ENCODE measurements at places on chromosomes 2 and 18. TPM values are rescaled to one million over a fixed set of nuclear protein-coding genes. Genes with fewer than 3 reads are reported as not detected.

Gene DNAJC5G
- 1.5 TPM for total RNA-seq

Gene CPLX4
- total RNA-seq, result not detected

Gene VAMP5
- total RNA-seq, result 42.5 TPM

Gene BCL11A
- total RNA-seq, result 48.4 TPM

Gene MARCHF4
- total RNA-seq, result not detected

Gene SERPINB3
- 464 TPM for total RNA-seq

Gene C2orf15
- total RNA-seq, result not detected

Gene GALM
- total RNA-seq, result 16.9 TPM

Gene RUFY4
- total RNA-seq, result not detected

Gene GAREM2
- 4.4 TPM for total RNA-seq

Gene DYNC1I2
- total RNA-seq, result 92.1 TPM

Gene PAIP2B
- 7.6 TPM for total RNA-seq

Gene C2orf78
- total RNA-seq, result not detected

Gene ROCK2
- total RNA-seq, result 49.4 TPM

Gene ARHGEF33
- total RNA-seq, result 0.74 TPM

Gene TBR1
- total RNA-seq, result not detected

Gene HOXD13
- total RNA-seq, result 15.7 TPM

Gene MATN3
- total RNA-seq, result 3.9 TPM

Gene BOLL
- not detected for total RNA-seq

Gene EMILIN1
- total RNA-seq, result 100 TPM

Gene PSTPIP2
- total RNA-seq, result 9.1 TPM

Gene COLEC11
- total RNA-seq, result not detected

Gene GREB1L
- 0.98 TPM for total RNA-seq

Gene DUSP2
- 14.0 TPM for total RNA-seq

Gene IL18RAP
- total RNA-seq, result 5.9 TPM

Gene PKDCC
- total RNA-seq, result 146 TPM

Gene CD8A
- total RNA-seq, result 6.9 TPM

Gene ERICH2
- not detected for total RNA-seq

Gene SYT4
- total RNA-seq, result 4.7 TPM

Gene NTSR2
- not detected for total RNA-seq

Gene POLR1A
- 17.2 TPM for total RNA-seq

Gene NDUFAF7
- total RNA-seq, result 18.4 TPM

Gene RAB31
- total RNA-seq, result 26.0 TPM

Gene DDX1
- 48.1 TPM for total RNA-seq

Gene LONRF2
- total RNA-seq, result 9.6 TPM

Gene KCNS3
- total RNA-seq, result 20.1 TPM

Gene ERFE
- not detected for total RNA-seq

Gene TWIST2
- 214 TPM for total RNA-seq

Gene ZSWIM2
- total RNA-seq, result not detected

Gene UGT1A8
- not detected for total RNA-seq

Gene SNRNP200
- total RNA-seq, result 129 TPM

Gene C18orf54
- 1.7 TPM for total RNA-seq

Gene ACSL3
- 60.4 TPM for total RNA-seq

Gene DSG3
- total RNA-seq, result 192 TPM

Gene CDK5R2
- 0.49 TPM for total RNA-seq

Gene TYMS
- 11.3 TPM for total RNA-seq

Gene CHRND
- not detected for total RNA-seq

Gene GPR39
- not detected for total RNA-seq

Gene CROCC2
- 0.49 TPM for total RNA-seq

Gene UXS1
- 35.6 TPM for total RNA-seq

Gene DPP4
- total RNA-seq, result 15.5 TPM

Gene DOK6
- total RNA-seq, result 1.2 TPM

All from vagina (tissue), 2 donors.